ENCODE measurements at places on chromosomes 4 and X.
A peak's percentile ranks its signal among the peaks of the same experiment; 100 is the strongest.

- no peak for DNase-seq
Measured at GRCh38 chr4:10184041-10184440, 67.4 kb upstream of the WDR1 start.

DNA sequence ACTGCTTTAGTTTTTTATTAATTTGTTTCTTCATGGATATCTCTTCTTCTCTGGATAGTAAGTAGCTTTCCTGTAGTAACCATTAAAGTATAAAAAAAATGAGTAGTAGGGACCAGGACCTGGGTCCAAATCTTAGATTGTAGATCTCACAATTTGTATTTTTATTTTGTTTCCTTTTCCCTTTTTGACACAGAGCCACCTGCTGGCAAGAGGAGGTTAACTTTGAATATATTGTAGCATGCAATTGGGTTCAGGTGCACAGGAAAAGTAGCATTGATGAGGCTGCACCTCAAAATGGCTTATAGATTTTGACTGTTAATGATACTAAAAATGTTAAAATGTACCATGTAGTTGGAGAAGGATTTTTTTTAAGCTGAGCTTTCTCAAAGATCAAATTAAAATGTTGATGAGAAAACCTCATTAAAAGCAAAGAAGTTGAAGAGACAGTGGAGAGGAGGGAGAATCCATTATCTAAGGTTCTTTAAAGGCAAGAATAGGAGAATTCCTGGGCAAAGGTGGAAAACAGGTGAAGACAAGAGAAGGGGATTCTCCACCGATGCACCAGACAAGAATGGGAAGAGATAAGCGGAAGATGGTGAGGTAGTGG lies 48.3 kb upstream of the HPGDS start:
- DNase-seq = no peak

GRCh38 chr4:165440415-165441158 lies 61.8 kb downstream of the CPE start:
- DNase-seq = no peak

GRCh38 chr4:8090312-8090711 lies 68.3 kb downstream of the ABLIM2 start:
- no peak for DNase-seq

- peak; percentile 3 for DNase-seq
Measured at GRCh38 chrX:55008571-55009358, 8.6 kb downstream of the APEX2 start.

All from CD4-positive, alpha-beta T cell (primary cell).